ENCODE measurements at places on chromosomes 13 and 19. TPM values are rescaled to one million over a fixed set of nuclear protein-coding genes. Genes with fewer than 3 reads are reported as not detected.
A peak's percentile ranks its signal among the peaks of the same experiment; 100 is the strongest.

The CACNA1A gene
- 47.2 TPM for total RNA-seq

The CEACAM16 gene
- not detected for total RNA-seq

The GGACT gene
- total RNA-seq, result 3.7 TPM

The CEACAM5 gene
- not detected for total RNA-seq

GRCh38 chr19:17751912-17752273, 616 bp downstream of the FCHO1 start:
- no peaks in the 10 kb centered on the region for H3K36me3 ChIP-seq
- H3K27ac ChIP-seq, result no peak overlapping the region
- H3K4me3 ChIP-seq, result no peak overlapping the region
- H3K4me1 ChIP-seq, result no peaks in the 10 kb centered on the region
- no peak for DNase-seq

GRCh38 chr19:1168572-1169410, 5.3 kb downstream of the SBNO2 start:
- peak overlapping the region; percentile 56 for H3K27ac ChIP-seq
- no peak overlapping the region for H3K4me3 ChIP-seq
- peaks cover 3% of the 10 kb centered on the region for H3K36me3 ChIP-seq
- no peak for DNase-seq
- H3K4me1 ChIP-seq, result peaks cover 19% of the 10 kb centered on the region
